Activated naive CD8-positive, alpha-beta T cell treated with anti-CD3 and anti-CD28 coated beads for 36 hours (primary cell): ENCODE measurements at places on chromosomes 5 and 9. TPM values are rescaled to one million over a fixed set of nuclear protein-coding genes. Genes with fewer than 3 reads are reported as not detected.

- DNase-seq = no peak
Observed at GRCh38 chr5:2261004-2261703, 378.4 kb upstream of the IRX4 start.

CCDC192 gene
- not detected for total RNA-seq

DNA sequence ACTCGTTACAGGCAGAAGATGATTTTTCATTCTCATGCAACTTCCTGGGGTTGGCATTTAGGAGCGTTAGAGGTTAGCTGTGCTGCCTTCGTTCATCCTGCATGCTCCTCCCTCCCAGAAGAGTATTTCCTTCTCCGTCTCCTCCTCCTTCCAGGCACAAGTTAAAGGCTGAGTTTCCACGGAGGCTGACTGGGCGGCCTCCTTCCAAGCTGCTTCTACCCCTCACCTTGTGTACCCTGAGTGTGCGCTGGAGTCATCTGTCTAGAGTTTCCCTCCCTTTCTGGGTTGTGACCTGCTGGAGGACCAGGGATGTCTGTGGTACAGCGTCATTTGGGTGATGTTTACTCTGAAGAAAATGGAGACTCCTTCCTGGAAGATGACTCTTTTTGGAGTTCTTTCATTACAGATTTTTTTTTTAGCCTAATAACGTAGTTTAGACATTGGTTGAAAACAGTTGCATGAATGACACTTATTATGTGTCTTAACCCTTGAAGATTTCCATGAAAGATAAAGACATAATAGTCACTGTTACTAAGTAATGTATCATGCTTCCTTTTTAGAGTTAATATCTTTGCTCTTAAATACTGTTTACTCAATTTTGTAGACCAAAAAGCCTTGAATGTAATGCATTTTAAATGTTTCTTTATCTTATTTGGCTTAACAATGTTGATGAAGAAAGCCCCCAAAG lies 146.9 kb downstream of the TENT4A start:
- no peak for DNase-seq

- DNase-seq = no peak
Observed at GRCh38 chr9:93297659-93298497, 113.9 kb downstream of the WNK2 start.

CDH9 gene
- total RNA-seq = not detected

GRCh38 chr9:114759512-114760341 lies 46.1 kb downstream of the TNFSF15 start:
- no peak for DNase-seq

LCN15 gene
- not detected for total RNA-seq

GRCh38 chr9:121345070-121345469 lies 25.0 kb downstream of the STOM start:
- DNase-seq = no peak

DNA sequence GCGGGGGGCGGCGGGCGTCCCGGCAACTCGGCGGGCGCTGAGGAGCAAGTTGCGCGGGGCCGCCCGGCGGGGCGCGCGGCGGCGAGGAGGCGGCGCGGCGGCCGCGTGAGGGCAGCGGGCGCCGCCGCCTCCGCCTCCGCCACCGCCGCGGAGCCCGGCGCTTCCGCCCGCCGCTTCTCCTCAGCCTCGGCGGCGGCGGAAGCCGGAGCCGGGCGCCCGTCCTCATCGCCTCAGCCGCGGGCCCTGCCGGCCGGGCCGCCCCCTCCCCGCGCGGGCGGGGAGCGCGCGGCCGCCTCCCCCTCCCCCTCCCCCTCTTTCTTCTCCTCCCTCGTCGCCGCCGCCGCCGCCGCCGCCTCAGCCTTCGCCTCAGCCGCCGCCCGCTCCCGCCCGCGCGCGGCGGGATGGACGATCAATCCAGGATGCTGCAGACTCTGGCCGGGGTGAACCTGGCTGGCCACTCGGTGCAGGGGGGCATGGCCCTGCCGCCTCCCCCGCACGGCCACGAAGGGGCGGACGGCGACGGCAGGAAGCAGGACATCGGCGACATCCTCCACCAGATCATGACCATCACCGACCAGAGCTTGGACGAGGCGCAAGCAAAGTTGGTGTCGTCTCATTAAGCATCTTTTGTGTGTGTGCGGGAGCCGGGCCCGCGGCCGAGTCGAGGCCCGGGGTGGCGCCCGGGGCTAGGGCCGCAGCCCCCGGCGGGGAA lies at the start of gene PBX3:
TSS of gene PBX3 (plus strand) at position 321 of the 712 bp plus-strand sequence.
- DNase-seq = peak; percentile 55

KDM3B gene
- total RNA-seq = 39.8 TPM

GRCh38 chr5:160054831-160055230 lies 45.9 kb downstream of the TTC1 start:
- no peak for DNase-seq
